Fibroblast of skin of back (primary cell): ENCODE measurements at places on chromosomes 2 and 18.

DNA sequence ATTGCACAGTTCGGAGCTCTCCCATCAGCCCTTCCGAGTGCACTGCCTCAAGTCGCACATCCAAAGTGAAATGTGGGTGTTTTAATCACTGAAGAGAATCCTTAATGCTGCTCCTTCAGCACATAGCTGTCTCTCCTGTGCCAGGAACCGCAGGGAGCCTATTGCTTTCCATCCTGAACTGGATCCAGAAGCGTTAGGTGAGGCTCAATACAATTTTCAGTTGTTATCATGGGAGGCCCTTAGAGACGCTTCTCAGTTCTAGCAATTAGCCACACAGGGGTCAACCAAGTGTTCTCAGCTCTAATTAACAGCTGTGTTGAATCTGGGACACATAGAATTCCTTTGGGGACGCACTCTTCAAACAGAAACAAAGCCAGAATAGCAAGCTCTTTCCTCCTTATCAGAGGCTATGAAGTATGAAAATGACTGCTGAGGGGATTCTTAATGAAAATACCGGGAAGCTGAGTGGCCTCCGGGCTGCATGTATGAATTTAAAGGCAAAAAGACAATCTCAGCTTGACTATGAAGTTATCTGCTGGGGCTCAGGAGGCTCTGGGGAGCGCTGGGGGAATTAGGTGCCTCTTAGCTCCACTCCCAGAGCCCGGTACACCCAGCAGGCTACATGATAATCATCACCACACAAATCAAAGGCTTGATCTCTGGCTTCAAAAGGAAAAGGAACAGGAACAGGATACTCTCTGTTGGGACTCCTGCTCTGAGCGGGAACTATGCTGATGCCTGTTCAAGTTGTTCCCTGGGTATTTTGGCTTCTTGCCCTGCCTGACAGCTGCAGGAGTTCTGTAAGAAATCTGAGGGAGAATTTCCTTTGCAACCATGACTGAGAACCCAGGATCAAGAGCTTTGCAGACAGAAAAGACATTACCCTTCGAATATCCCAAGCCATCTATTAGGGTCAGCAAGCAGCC lies 55.4 kb upstream of the NCOA1 start:
- peak; percentile 50 for DNase-seq

DNA sequence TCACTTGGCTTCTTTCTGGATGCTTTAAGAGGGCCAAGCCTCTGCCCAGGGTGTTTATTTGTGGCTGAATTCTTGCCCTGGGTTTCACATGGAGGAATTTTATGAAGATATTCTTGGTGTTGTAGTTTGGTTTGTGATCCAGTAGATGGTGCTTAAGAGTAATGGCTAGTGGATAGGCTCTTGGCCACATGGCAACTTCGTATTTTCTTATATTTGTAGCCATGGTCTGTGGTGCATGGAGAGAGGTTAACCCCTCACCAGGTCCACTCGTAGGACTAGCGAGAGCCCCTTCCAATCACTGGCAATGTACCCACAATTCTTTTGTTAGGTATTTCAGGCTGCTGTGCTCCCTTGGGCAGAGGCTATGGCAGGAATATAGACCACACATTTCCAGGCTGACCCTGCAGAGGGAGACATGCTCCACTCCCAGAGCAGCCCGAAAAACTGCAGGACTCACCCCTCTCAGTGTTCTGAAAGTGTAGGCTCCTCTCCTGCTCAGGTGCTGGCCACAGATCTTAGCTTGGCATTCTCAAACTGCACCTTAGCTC lies 582.1 kb upstream of the SETBP1 start:
- peak; percentile 51 for DNase-seq

DNA sequence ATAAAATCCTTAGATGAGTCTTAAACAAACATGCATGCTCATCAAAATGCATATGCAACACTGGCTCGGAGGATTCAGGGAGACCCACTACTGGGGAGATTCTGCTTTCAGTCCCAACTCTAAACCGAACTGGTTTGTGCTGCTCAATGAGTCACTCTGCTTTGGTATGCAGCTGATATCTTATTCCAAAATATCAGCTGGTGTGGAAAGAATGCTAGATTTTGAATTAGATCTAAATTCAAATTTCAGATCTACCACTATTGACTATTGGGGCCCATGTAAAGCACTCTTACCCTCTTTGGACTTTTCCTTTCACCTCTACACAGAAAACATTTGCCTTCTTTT lies 39.2 kb upstream of the TTN start:
- DNase-seq = no peak

DNA sequence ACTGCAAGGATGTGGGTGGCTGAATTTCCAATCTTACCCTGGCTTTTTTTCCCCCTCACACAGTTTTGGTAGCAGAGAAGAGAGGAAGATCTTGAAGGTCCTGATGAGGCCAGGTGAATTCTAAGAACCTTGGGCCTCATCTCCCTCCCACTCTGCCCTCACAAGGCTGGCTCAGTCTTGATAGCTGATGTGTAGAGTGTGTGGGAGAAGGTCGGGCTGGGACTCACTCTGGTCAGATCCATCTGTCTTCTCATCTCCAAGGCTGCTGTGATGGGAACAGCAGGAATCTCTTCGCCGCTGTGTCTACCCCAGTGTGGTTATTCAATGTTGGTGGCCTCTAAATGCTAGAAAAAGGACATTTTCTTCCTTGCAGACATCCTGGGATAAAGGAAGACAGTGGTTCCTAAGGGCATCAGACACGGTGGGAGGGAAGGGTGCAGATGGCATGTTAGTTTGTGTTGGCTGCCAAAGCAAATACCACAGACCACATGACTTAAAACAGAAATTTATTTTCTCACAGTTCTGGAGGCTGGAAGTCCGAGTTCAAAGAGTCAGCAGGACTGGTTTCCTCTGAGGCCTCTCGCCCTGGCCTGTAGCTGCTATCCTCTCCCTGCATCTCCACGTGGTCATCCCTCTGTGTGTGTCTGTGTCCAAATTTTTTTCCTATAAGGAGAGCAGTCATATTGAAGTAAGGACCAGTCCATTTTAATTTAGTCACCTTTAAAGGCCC lies 37.6 kb upstream of the MGAT4A start:
- DNase-seq = peak; percentile 12

- DNase-seq = peak; percentile 10
Measured at GRCh38 chr2:127451981-127452380, 33.8 kb downstream of the PROC start.

DNA sequence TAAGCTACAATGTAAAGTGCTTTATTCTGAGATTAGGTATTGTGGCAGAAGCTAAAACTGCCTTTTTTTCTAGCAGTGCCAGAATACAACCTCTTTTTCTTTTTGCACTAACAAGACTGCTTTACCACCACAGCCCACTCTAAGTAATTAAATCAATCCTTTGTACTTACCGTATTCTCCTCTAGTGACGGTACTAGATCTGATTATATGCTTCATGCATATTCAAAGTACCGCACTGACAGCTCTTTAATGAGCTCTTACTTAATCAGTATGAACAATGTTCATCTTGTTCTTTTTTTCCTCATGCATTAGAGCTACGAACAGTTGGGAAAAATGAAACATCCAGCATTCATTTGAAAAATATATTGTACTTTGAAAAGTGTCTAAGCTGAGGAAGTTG lies 16.1 kb upstream of the OTX1 start:
- no peak for DNase-seq

DNA sequence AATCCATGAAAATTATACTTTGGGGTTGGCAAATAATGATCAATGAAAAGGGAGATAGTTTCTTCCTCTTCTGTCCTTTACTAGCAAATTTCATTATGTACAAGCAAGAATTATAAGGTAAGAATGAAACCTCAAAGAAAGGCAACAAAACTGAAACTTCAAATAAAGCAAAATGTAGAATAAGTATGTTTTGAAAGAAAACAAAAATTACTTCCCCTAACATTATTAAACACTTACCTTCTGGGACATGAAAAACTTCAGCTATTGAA lies 29.4 kb downstream of the THADA start:
- no peak for DNase-seq
